Amniotic epithelial cell (primary cell): ENCODE measurements at places on chromosomes 5 and 9.
A peak's percentile ranks its signal among the peaks of the same experiment; 100 is the strongest.

DNA sequence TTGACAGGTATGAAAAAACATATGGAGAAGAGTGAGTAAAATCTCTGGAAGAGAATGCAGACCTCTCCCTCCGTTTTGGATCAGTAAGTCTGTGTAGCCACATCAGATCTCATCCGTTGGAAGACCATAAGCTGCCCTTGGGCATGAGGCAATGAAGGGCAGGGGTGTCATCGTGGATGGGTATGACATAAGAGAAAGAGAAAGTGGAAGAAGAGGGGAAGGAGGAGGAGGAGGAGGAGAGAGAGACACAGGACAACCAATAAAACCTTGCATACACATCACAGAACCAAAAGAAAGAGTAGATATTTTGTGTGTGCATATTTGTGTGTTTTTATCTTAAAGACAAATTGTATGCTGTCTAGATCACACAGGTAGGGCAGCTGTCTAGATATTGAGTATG is 50.7 kb downstream of the PRRC1 start:
- no peak for DNase-seq

- no peak for DNase-seq
Observed at GRCh38 chr9:15867988-15868387, 315.1 kb downstream of the CCDC171 start.

GRCh38 chr5:127872494-127872893 is 169.3 kb downstream of the CCDC192 start:
- no peak for DNase-seq

DNA sequence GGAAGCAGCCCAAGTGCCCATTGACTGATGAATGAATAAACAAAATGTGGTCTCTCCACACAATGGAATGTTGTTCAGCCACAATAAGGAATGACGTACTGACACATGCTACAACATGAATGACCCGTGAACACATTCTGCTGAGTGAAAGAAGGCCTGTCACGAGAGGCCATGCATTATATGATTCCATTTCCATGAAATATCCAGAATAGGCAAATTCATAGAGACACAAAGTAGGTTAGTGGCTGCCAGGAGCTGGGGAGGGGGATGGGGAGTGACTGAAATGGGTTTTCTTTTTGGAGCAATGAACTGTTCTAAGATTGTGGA is 41.4 kb downstream of the BICD2 start:
- peak; percentile 49 for DNase-seq

DNA sequence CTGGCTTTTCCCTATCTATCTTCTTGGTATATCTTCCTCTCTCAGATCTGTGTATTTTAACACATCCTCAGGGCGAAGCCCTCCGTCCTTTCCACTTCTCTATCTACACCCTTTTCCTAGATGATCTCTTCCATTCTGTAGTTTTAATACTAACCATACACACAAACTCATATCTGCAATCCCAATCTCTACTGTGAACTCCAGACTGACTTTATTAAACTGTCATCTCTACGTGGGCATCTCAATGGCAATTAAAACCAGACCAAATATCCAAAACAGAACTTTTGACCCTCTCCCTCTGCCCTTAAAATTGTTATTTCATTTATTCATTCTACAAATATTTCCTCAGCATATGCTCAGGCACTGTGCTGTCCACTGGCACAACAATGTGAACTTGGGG is 7.1 kb downstream of the FNIP1 start:
- DNase-seq = no peak

DNA sequence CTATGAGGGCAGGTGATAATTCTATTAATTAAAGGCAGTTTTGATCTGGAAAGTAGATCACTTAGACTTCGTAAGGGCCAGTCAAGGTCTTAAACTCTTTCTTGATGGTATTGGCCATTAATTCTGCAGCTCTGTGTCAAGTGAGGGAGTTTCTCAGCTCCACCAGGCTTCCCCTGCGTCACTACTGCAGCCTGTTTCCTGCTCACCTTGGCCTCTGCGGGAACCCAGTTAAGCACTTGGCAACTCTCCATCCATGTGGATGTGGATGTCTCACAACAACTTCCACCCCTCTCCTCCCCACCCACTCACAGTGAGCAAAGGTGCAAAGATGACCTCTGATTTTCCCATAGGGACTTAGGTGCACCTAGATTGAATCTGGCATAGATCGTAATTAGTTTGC is 191.6 kb downstream of the PLK2 start:
- DNase-seq = no peak
